ENCODE measurements at places on chromosomes 5 and 9.

GRCh38 chr9:137499858-137500661, 40.9 kb upstream of the NSMF start:
- DNase-seq = no peak

- DNase-seq = no peak
Observed at GRCh38 chr9:36823934-36824333, 210.1 kb downstream of the PAX5 start.

- no peak for DNase-seq
Observed at GRCh38 chr5:127705120-127705892, 2.1 kb downstream of the CCDC192 start.

- DNase-seq = no peak
Observed at GRCh38 chr9:34275811-34276210, 53.3 kb downstream of the KIF24 start.

GRCh38 chr9:653421-653820, 188.1 kb upstream of the DMRT1 start:
- no peak for DNase-seq

DNA sequence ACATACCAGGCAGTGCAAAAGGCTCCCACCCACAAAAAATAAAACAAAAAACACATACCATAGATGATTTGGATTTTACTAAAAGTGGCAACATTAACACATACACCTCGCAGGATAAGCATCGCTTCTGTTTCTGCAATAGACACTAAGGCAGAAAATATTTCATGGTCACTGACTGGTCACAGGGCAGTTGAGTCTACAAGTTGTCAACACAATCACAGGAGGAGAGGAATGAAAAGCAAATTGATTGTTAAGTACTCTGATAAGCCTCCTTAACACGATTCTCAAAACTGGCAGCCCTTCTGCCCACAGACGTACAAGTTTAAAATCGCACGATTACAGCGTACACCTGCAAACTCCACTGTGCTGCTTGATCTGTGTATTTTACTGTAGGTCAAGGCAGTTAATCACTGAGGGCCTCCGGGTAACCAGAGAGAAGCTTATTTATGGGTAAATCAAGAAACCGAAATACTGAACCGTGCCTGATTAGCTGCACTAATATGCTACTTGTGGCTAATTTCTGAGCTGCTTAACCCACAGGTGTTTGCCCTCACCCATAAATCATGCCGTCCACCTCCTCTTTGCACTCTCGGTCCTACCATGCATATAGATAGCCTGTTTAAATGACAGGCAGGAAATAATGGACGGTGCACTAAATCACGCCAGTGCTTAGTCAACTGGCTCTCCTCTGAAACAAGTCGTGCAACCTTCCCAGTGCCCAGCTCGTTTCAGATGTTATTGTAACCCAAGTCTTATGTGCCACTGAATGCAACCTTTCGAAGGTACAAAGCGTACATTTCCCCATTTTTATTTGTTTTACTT, 659.4 kb upstream of the ADAMTS16 start:
- no peak for DNase-seq
